ENCODE measurements at places on chromosomes 5 and 9. TPM values are rescaled to one million over a fixed set of nuclear protein-coding genes. Genes with fewer than 3 reads are reported as not detected.

DNA sequence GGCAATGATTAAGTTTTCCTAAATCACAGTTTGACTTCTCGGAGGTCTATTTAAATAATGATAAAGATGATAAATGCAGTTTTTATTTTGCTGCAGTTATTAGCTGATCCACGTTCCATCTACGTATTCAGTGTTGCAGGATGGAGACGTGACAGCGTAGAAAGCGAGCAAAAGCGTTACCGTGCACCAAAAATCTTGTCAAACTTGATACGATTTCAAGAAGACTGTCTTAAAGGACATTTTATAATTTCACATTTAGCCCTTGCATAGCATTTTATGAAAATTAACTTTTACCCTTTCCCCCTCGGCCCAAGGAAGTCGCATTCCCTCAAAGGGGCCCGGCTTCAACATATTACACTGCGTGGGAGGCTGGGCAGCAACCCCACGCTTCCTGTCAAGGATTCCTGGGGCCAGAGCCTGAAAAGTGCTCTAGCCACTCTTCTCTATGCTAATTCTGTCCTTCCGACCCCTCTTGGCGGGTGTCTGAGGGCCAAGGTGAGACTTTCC is 7.1 kb upstream of the PURA start:
- no peak for DNase-seq

GRCh38 chr9:94980947-94981722 is 254.6 kb downstream of the AOPEP start:
- DNase-seq = no peak

DNA sequence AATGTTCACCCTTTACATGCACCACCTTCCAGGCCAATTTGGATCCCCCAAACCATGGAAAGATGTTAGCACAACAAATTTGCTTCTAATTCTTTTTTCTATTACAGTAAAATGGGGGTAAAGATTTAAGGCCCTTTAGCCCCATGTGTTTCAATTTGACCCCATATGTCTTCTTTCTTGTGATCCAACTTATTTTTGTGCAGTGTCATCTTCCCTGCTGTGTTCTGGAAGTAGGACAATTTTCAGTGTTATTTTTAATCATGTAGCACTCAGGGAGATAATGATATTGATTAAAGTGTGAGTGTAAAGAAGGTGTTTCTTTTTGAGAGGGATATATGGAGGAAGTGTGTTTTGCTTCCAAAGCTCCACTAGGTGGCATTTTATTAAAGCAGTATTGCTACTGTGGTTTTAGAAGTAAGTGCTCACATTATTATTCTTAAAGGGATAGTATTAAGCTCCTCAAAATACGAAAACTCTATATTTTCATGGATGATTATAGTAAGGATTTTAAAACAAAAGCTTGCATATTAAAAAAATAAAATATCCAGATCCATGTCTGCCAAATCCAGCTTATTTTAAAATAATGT is 118.7 kb upstream of the ATP10B start:
- DNase-seq = no peak

- no peak for DNase-seq
Measured at GRCh38 chr9:8842402-8843193, 1043.0 kb upstream of the DMAC1 start.

- DNase-seq = no peak
Measured at GRCh38 chr9:126531035-126531571, 82.6 kb upstream of the LMX1B start.

DNA sequence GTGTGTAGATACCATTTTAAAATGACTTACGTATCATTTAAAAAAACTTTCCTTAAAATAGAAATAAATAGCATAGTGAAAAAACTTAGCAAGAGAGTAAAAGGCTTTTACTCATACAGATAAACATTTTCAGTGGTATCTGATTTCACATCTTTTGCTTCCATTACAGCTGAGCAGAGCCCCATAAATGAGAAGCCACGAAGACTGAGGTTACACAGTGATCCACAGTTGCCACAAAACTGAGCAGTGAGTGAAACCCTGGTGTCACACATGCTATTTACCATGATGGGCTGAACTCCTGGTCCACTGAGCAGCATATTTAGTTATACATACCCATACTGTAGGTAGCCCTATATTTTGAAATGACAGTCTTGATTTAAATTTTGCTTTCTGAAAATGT is 401.2 kb downstream of the KIAA0825 start:
- DNase-seq = no peak

GRCh38 chr5:55134053-55134722 is 25.8 kb upstream of the GPX8 start:
- DNase-seq = no peak

Gene PLPPR1
- polyA plus RNA-seq = 2.7 TPM

Gene ADRA1B
- polyA plus RNA-seq = not detected
